ENCODE measurements at places on chromosomes 16 and 17.

DNA sequence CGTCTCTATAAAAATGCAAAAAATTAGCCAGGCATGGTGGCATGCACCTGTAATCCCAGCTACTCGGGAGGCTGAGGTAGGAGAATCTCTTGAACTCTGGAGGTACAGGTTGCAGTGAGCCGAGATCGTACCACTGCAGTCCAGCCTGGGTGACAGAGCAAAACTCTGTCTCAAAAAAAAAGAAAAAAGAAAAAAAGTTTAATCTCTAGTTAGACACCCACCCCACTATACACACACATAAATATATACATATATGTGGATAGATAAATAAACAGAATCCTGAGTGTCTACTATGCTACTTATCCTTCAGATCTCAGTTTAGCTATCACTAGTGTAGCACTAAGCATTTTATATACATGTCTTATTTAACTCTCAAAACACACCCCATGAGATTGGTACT lies 18.7 kb downstream of the ITGAL start:
- DNase-seq: no peak

DNA sequence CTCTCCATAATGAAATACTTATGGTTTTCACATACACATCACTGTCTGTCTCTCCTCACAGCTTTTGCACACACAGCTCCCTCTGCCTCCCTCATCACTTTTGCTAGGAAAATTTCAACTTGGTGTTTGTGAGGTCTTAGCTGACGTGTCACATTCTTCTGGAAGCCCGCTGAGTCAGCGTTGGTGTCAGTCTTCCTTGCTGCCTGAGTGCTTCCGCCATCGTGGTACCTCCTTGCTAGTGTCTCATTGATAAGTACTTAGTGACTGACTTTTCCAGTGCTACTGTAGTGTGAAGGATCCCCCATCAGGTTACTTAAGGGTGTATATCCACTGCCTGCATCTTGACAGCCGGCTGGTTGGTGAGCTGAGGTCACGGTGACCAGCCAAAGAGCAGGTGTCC lies 33.5 kb downstream of the CA10 start:
- DNase-seq: no peak

DNA sequence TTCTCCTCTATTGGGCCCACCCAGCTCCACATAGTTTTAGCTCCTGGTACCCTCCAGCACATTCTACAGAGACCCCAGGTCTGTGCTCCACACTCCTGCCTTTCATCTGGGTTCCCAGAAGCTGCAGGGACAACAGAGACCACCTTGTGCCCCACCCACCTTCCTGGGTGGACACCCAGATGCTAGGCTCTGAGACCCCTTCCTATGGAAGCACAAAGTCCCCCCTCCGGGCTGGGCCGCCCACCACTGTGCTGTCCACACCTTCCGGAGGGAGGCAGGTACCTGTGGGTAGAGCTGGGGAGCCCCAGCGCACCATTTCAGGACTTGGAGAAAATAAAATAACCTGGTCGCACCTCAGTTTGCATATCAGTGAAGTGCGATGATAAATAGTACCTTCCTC lies 224.9 kb upstream of the FOXF1 start:
- DNase-seq: no peak

DNA sequence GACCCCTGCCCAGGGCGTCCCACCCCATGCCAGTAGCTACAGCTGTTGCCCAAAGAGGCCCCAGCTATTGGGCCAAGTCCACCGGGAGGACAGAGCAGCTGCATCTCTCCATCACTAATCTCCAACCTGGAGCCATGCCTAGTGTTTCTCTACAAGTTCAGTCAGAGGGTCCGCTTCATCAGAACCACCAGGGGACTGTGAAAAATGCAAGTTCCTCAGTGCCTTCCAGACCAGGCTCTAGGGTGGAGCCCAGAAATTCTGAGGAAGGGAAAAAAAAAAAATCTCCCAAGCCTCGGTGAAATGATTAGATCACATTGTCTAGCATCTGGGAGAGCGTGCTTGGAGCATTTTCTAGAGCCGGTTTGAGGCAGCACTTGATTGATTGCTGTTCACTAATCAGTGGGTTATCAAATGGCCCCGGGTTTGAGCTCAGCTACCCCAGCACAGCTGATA lies 22.4 kb upstream of the HERPUD1 start:
- no peak for DNase-seq

DNA sequence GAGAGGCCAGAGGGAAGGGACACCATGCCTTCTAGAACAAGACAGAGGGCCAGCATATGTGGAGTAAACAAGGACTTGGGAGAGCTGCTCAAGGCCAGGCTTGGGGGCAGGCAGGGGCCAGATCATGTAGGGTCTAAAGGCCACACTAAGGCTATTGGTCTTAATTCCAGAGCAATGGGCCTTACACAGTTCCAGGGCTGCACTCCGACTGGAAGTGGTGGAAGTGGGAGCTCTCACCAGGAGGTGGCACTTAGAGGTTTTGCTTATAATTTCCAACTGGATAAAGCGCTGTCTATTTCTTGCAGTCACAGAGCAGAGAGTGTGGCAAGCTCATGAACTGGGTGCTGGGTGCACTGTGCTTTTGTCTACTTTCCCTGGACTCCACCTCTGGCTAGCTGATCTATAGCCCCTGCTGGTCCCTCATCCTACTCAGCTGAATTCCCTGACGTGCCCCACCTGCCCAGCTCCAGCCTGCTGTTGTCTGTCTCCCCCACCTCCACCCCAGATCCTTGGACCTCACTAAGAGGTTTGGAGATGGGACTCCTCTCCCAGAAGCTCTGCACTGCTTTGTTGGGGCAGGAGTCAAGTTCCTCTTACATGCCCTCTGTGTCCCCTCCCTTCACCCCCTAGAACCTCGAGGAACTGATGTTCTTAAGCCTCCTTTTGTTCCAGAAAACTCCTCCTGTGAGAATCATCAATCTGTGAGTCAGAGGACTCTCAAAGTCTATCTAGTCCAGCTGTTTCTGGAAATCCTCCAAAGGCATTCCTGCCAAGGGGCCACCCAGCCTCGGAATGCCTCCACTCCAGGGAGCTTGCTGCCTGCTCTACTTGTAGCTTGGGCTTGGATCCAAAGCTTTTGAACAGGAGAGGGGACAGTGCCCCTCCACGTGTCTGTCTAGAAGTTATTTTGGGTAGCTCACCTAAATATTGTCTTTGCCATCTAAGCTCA lies 48.1 kb upstream of the KSR1 start:
- peak; percentile 68 for DNase-seq

- no peak for DNase-seq
Observed at GRCh38 chr17:81665205-81666091, 957 bp downstream of the OXLD1 start.

DNA sequence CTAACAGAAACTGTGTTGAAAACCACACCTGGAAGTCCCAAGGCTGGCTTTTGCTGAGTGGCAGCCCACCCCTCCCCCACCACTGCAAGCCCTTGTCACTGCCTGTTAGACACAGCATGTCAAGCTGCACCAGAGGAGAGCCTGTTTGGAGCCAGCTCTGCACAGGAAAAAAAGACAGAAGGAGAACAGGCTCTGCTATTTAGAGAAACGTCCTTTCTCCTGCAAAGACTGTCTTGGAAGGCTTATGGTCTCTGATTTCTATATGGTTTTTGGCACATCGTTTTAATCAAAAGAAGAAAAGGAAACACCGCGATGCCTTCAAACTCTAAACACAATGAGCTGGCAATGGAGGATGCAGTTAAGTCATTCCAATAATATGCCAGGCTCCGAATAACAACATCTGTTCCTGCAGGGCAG lies 275.5 kb downstream of the MAP2K4 start:
- no peak for DNase-seq

DNA sequence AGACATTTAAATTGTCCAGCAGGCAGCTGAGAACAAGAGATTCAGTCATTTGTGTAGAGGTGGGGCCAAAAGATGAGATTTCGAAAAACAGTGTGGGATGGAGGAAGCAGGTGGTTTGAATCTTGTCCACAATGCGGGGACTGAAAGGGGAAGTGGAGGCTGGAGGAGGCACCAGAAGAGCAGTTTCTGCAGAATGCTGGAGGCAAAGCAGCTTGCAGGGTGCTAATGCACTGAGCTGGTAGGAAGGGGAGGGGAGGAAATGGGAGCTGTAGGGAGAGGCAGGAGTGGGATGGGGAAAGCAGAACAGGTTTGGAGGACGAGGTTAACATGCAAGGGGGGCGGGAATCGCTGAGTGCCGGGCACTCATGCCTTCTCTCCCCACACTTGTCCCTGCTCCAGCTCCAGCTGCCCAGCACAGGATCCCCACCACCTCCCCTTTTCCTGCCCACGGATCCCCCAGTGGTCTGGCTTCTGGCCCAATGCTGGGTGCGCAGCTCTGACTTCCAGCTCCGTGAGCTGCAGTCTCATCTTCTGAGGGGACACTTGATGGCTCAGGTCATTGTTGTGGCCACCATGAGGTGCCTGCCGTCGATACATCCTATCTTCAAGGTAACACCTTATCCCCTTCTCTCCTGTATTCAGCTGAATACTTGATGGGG lies 9.4 kb downstream of the C17orf100 start:
- no peak for DNase-seq

- DNase-seq: no peak
Observed at GRCh38 chr17:47400333-47400732, 76.6 kb downstream of the EFCAB13 start.
